ENCODE measurements at places on chromosomes 5 and 9.

- no peak for DNase-seq
These were observed 18.4 kb upstream of the ASPN start for GRCh38 chr9:92500725-92501124.

- DNase-seq = no peak
These were observed 140.1 kb upstream of the MOCS2 start for GRCh38 chr5:53249529-53250200.

- peak; percentile 70 for DNase-seq
These were observed at the start of gene VAV2 for GRCh38 chr9:133991964-133992779. Gene VAV2, minus strand, starts transcription at chr9:133992324. Its CDS starts 46 bp downstream, at chr9:133992278.

- DNase-seq = no peak
These were observed 2.8 kb downstream of the DCANP1 start for GRCh38 chr5:135444360-135444759.

GRCh38 chr5:56460681-56461191 lies 227.6 kb upstream of the ANKRD55 start:
- DNase-seq = no peak

GRCh38 chr9:16458696-16459420 lies 411.6 kb downstream of the BNC2 start:
- DNase-seq = no peak

DNA sequence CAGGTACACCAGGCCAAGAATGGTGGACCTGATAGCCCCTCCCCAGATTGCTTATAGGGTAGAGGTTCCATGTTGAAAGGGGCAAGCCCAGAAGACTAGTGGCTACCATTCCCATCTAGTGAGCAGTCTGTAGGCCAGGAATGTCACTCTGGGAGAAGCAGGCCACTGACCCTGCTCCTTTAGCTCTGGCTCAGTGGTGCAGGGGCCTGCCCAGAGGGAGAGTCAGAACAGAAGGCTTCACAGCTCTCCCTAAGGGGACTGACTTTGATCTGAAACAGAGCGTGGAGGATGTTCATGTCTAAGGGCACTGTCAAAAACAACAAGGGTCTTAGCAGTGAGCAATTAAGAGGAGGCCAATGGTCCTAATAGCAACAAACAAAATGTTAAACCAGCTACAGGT lies 81.7 kb downstream of the ZNF354C start:
- DNase-seq = peak; percentile 27

DNA sequence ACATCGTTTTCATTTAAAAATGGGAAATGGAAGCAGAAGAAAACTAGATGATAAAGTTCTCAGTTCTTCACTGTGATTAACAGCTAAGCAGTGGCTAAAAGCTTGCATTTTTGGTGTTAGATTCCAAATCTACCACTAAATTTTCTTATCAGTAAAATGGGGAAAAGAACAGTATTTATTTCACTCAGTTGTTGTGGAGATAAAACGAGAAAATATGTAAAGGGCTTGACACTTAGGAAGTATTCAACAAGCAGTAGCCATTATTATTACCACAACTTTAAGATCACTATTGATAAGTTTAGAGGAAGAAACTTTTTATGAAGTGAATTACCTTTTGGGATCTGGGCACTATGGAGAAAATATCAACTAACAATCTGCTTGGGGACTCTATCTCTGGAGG lies 4.5 kb downstream of the STOM start:
- no peak for DNase-seq

- no peak for DNase-seq
These were observed 183.5 kb downstream of the ROR2 start for GRCh38 chr9:91766315-91767069.

DNA sequence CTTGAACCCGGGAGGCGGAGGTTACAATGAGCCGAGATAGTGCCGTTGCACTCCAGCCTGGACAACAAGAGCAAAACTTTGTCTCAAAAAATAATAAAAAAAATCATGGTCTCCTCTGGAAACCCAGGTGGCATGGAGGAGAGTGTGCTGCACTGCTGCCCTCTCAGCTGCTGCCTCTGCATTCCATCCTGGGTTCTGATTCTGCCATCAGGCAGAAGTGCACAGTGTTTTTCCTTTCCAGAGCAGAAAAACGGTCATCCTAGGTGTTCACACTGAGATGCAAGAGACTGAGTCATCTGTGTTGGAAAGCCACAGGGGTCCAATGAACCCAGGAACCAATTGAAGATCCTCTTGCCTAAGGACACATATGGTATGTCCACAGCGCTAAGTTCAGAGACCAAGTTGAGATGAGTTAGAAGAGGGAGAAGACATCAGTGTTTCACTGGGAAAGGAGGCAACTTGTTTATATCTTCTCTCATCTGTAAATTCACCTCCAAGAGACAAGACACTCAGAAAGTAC lies 88.8 kb upstream of the DMRT1 start:
- no peak for DNase-seq

DNA sequence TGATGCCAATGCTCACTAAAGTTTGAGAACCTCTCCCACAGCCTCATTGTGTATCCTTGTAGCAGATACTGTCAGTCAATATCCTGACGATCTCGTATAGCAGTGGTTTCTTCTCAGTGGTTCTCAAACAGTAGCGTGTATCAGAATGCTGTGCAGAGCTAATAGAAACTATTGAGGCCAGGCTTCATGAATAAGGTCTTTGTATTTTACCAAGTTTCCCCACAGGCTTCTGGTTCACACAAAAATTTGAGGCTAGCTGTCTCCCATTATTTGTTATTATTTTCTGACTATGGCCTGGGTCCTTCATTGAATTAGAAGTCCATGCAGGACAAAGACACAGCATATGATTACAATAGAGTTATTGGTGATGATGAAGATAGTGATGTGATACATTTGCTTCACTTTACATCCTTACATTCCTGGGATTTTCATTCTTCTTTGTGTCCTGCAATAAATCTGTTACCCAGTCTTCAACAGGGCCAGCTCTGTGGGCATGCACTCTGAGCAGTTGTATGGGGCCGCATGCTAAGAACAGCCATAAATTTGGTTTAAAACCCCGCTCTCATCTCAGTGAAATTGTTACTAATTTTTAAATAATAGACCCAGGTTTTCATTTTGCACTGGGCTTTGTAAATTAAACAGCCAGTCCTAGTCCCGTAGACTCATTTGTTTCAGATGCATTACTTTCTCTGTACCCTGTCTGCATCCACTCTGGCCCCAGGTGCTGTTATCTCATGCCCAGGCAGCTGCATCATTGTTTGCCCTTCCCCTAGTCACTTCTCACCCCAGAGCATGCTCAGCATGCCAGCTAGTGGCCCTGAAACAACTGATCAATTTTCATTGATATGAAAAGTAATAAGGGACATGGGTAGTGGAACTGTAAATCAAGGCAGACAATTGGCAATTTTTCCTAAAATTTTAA lies 199.9 kb upstream of the PIK3R1 start:
- DNase-seq = no peak

- peak; percentile 9 for DNase-seq
These were observed 333.7 kb downstream of the ELAVL2 start for GRCh38 chr9:23492126-23493002.

DNA sequence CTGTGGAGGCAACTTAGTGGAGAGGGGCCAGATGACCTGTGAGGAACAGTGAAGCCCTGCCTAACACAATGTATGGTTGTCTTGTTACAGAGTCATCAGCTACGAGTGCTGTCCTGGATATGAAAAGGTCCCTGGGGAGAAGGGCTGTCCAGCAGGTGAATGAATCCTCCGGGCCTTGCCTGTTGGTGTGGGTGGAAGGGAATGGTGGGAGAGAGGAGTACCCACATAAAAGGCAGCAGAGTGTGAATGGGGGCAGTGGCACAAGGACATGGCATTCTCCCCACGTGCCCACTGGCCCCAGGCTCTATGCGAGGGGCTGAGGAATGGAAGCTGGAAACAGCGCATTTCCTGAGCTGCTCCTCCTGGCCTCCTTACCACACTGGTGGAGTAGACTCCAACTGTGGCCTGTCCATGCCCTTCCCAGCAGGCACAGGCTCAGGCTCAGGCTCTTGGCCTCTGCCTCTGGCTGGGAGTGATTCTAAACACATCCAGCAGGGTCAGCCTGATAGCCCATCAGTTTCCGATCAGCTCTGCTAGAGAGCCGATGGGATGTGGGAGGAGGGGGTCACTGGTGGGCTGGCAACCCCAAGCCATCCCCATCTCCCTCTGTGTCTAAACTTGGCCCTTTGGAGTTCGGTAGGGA lies 15.3 kb downstream of the TGFBI start:
- no peak for DNase-seq

DNA sequence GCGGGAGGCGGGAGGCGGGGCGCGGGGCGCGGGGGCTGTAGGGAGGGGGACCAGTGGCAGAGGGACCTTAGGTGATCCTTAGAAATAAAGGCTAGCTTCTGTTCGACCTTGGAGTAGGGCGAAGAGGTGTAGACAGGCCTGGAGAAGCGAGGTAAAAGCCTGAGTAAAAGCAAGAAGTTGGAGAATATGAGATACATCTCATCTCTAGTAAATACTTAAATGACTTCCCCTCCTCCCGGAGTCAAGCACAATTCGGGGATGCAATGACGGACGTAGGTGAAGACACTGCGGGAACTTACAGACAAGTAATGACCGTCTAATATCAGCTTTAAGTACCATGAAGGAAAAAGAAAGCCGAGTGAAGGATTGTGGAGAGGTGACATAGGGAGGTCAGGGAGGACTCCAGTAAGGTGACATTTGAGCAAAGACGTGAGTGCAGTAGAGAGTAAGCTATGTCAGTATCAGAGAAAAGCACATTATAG lies 466 bp downstream of the SMC2 start:
- no peak for DNase-seq

- peak; percentile 45 for DNase-seq
These were observed 235.7 kb upstream of the PRR16 start for GRCh38 chr5:120228262-120229031.

- DNase-seq = no peak
These were observed 12.5 kb downstream of the CARD6 start for GRCh38 chr5:40853632-40854192.

- peak; percentile 2 for DNase-seq
These were observed 179.7 kb upstream of the TLX3 start for GRCh38 chr5:171129308-171129707.

DNA sequence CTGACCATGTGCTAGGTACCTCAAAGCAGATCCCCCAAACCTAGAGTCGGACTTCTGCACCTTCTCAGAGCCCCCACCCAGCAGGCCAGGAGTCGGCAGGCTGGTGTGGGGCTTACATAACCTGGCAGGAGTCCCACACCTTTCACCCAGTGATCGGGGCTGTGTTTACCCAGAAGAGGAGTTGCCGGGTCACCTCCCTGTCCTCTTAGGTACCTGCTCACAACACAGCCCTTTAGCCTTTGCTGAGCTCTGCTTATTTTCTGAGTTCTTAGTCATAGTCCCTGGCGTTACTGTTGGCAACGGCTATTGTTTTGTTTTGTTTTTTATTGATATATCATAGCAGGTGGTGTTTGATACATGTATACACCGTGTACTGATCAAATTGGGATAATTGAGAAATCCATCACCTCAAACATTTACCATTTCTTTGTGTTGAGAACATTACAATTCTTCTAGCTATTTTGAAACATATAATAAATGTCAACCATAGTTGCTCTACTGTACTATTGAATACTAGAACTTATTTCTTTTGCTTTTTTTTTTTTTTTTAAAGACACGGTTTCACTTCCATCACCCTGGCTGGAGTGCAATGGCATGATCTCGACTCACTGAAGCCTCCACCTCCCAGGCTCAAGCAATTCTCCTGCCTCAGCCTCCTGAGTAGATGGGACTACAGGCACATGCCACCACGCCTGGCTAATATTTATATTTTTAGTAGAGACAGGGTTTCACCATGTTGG lies 10.4 kb upstream of the EEIG1 start:
- DNase-seq = no peak

DNA sequence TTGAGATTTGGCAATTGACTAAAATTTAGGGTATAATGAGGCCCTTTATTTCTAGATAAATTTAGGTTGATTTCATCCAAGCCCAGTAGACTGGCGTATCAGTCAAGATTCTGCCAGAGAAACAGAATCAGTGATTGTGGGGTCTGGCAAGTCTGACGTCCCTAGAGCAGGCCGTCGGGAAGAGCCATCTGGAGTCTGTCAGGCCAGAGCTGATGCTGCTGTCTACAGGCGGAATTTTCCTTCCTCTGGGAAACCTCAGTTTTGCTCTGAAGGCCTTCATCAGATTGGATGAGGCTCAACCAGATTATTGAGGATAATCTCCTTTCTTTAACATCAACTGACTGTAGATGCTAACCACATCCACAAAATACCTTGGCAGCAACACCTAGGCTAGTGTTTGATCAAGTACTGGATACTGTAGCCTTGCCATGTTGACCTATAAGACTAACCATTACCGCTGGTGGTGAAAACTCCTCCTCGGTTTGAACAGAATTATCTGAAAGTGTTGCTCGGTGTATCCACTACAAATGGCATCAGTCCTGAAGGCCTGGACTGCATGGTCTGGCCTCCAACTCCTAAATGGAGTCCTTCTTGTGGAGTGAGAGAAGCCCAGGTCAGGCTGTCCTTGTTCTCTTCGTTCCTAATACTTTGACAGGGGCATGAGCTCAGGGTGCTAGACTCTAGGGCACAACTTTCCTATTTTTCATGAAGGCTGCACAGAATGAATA lies 83.2 kb upstream of the ANKH start:
- peak; percentile 60 for DNase-seq

GRCh38 chr9:130112538-130113151 lies 58.9 kb downstream of the GPR107 start:
- no peak for DNase-seq

- DNase-seq = no peak
These were observed 58.4 kb downstream of the ARL15 start for GRCh38 chr5:54251981-54252380.

DNA sequence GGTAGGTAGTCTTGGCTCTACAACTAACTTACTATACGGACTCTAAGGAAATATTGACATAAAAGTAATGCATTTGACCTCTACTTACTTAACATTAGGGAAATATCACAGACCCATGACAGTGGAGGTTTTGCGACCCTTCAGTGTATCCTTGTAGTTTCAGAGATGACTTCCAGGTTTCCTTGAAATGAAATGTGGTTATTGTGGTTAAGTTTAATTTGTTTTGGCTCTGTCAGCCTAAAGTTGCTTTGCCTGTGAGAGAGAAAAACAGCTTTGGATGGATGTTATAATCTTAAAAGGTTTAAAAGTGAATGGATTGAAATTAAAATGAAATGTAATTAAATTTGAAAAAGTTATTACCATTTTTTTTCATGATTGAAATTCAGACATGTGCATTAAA lies 42.9 kb downstream of the LRRTM2 start:
- no peak for DNase-seq
